Choroid plexus epithelial cell (primary cell): ENCODE measurements at places on chromosomes 16 and 17.
A peak's percentile ranks its signal among the peaks of the same experiment; 100 is the strongest.

- DNase-seq: no peak
Observed at GRCh38 chr16:50381679-50382440, 13.1 kb upstream of the BRD7 start.

DNA sequence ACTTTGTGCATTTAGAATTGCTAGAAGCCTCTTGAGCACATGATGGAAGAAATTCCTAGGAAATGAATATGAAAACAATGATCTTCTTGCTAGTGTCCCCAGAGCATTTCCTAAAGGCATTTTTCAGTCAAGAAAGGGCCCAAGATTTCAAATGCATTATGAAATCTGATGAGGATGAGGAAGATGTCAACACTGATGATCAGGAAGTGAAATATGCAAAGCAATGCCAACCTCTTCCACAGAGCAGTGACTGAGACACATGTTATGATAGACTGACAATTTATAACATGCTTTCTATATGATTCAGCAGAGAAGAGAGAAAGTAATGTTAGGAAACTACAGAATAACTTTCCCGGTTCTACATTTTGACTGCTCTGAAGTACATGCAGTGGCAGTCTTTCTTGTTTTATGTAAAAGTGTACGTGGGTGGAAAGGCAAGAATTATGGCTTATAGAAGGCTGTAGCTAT lies 859.1 kb upstream of the GOT2 start:
- peak; percentile 66 for DNase-seq

DNA sequence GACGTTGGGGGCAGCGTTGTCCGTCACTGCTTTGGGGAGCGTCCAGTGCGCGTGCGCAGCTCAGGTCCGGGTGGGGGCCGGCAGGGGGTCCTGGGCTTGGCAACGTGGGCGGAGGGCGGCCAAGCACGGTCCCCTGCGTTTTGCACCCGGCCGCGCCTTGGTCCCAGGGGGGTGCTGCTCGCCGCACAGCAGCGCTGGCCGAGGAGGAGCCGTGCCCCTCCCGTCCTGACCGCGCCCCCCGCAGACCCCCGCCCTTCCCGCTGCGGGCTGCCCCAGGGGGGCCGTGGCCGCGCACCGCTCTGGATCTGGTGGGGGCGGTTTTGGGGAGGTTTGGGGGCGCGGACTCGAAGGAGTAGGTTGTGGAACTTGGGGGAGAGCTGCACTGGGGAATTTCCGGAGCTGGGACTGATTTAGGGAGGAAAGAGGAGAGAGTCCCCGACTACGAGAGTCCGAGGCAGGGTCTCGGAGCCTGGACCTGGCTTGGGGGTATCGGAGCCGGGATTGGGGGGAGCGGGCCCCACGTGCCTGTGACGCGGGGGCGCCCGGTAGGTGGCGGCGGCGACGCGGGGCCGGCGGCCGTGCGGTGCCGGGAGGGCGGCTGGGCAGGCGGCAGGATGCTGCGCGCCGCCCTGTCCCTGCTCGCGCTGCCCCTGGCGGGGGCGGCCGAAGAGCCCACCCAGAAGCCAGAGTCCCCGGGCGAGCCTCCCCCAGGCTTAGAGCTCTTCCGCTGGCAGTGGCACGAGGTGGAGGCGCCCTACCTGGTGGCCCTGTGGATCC lies at the start of gene SLC9A5:
SLC9A5 (plus strand) TSS at position 579 of the 777 bp plus-strand sequence; CDS start at position 615, 36 bp downstream.
- no peak for DNase-seq

GRCh38 chr17:9195961-9196670 lies 174.8 kb downstream of the NTN1 start:
- no peak for DNase-seq

DNA sequence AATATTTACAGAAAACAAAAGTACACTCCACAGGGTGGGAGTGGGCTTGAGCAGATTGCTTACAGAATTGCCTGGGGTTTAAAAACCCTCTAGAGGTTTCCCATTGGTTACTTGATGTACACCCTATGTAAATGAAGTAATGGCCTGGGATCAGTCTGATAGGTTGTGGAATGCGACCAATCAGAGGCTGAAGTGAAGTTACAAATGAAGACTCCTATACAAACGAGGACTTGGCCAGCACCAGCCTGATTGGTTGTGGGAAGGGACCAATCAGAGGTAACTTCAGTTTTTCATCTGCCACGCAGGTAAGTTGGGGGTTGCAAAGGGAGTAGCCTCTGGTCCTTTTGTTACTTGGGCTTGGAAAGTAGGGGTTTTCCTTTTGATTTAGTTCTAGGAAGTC lies 8.8 kb downstream of the EEF2K start:
- DNase-seq: no peak

DNA sequence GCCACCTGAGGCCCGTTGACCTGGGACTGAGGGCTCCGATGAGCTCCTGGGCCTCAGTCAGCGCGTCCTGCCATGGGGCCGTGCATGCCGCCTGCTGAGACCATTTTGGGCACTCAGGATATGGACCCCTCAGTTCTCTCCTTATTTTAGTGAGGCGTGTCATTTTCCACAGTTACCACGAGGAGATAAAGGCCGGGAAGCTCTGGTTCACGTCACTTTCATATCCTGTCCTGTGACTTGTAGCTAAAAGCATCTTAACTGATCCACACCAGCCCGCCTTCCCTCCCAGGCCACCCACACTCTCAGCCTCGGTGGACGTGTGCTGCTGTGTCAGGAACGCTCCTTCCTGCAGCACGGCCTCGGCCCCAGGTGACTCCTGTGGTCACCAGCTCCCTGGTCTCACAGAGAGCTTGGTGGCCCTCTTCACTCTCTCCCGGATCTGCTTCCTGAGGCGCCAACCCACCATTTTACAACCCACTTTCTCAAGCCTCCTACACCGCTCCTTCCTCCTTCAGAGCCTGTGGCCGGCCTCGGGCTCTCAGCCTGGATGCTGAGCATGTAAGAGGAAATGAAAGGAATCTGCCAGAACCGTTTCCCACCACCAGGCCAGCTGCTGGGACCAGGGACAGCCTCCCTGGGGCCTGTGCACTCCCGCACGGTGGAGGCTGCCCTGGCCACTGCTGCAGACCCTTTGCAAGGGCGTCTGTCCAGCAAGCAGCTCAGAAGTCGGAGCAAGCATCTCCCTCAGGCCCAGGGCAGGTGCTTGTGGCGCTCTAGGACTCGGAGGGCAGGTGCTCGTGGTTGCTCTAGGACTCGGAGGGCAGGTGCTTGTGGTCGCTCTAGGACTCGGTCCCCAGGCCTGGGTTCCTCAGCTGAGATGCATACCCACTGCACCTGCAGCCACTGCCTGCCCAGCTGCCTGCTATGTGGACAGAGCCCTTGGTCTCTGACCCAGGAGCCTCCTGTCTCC lies 23.9 kb upstream of the FASN start:
- DNase-seq: no peak

DNA sequence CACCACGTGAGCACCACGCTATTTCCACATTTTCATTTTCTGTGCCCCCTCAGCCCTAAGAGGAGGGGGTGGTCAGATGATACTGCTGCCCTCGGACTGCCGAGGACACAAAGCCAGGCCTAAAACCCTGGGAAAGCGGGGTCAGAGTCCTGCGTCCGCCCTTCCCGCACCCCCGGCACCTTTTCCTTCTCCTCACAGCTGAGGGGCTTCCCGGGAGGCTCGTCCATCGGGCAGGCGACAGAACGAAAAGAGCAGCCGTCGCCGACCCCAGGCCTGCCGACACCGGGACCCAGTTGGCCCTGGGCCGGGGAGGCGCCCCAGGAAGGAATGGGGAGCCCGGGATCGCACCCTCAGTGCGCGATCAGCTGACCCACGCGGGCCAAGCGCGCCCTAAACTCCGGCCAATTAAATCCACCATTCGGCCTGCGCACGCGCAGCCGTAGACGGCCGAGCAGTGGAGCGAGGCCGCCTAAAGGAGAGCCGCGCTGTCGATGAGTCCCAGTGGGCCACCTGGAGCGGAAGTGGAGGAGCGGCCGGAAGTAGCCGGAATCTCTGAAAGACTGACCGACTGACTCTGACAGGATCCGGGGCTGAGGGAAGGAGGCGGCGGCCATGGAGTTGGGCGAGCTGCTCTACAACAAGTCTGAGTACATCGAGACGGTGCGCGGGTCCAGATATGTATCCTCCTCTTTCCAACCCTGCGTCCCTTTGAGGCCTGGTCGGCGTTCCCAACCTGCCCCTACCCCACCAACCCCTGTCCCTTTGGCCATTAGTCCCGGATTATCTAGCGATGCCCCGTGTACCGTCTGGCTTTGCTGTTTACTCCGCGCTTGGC lies at the start of the genes DCTN5 and PALB2:
DCTN5 (plus strand) TSS at position 536 of the 835 bp plus-strand sequence; CDS start at position 613, 77 bp downstream.
PALB2 (minus strand) TSS at position 380 of the 835 bp plus-strand sequence; CDS start at position 227, 153 bp downstream.
- peak; percentile 95 for DNase-seq

- no peak for DNase-seq
Observed at GRCh38 chr16:73199214-73199613, 151.3 kb upstream of the ZFHX3 start.

DNA sequence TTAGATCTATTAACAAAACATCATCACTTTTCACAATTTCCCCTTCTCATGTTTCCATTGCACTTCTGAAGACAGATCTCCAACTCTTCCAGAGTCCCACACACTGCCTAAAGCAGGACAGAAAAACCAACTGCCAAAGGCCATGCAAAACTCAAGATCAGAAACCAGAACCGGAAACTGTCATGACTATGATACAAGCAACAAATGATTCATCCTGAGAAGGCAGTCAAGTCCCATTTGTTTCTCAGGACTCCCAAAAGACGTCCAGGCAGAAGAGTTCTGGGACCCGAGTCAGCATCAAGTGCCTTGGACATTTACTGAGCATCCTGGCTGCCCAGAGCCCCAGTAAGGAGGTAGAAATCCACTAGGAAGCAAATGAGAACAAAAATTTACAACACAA lies 38.8 kb downstream of the ERN1 start:
- DNase-seq: peak; percentile 28
